HepG2 (cell line): ENCODE measurements at places on chromosomes 7 and 10. TPM values are rescaled to one million over a fixed set of nuclear protein-coding genes. Genes with fewer than 3 reads are reported as not detected.

DNA sequence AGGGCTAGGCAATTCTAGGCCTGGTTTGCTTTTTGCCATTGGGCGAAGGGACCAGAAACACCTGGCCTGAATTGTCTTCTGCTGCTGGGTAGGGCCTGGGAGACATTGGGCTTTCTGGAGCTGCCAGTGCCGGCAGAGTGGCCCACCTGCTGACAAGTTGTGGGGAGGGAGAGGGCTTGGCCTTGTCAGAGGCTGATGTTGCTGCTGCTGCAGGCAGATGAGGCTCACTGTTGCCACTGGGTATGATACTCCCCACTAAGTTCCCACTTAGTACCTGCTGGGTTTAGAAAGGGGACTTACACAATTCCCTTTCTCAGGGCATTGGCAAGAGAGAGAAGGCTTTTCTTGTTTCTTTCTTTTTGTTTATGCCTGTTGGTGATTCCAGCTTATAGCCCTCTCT is 289.6 kb upstream of the NPVF start:
- no peak for DNase-seq

- DNase-seq: no peak
Measured at GRCh38 chr10:102507521-102507920, 3.7 kb downstream of the SUFU start.

DNA sequence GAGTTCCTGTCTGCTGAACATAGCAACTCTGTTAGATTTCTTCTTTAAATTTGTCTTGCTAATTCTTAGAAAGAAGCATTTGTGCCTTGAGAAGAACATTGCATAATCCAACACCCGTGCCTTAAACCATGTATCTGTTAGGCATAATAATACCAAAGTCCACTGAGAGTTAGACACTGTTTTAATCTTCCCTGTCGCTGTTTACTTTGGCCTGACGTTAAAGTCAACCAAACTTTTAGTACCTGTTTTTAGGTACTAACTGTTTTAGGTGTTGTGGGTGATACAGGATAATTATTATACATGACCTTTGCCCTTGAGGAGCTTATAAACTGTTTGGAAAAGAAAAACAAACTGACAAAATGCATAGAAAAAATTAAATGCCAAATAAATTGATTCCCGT is 43.6 kb downstream of the KLHDC10 start:
- peak; percentile 55 for DNase-seq

Gene SMO
- 22.1 and 32.3 TPM in 2 replicates for total RNA-seq

Gene TWNK
- total RNA-seq: 16.5 and 21.9 TPM in 2 replicates

- peak; percentile 12 for DNase-seq
Measured at GRCh38 chr10:131453721-131454634, 142.5 kb upstream of the TCERG1L start.

Gene H2BK1
- total RNA-seq: not detected in 2 replicates

Gene ECHS1
- 195 and 233 TPM in 2 replicates for total RNA-seq

Gene MMP21
- not detected in 2 replicates for total RNA-seq
